ENCODE measurements at places on chromosomes 7 and 10.

- DNase-seq: no peak
These were observed 22.8 kb downstream of the HEPACAM2 start for GRCh38 chr7:93203496-93203895.

DNA sequence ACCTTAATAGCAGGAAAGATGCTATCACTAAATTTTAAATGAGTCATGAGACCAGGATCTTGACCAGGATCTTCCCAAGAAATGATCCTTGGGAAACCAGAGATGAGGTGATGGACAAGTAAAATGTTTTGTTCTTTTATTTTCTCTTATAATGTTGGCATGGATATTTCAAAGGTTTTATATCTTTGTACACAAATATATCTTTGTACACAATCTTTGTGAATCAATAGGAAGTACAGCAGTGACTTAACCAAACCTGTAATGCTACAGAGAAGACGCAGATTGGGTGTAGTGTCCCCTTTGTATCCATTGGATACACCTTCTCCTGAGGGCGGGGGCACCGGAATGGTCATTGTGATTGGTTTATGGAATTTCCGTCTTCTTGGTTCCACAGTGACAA lies 180.1 kb upstream of the CCDC6 start:
- DNase-seq: no peak

- DNase-seq: peak; percentile 72
These were observed 149.4 kb downstream of the SNX10 start for GRCh38 chr7:26441002-26441521.

DNA sequence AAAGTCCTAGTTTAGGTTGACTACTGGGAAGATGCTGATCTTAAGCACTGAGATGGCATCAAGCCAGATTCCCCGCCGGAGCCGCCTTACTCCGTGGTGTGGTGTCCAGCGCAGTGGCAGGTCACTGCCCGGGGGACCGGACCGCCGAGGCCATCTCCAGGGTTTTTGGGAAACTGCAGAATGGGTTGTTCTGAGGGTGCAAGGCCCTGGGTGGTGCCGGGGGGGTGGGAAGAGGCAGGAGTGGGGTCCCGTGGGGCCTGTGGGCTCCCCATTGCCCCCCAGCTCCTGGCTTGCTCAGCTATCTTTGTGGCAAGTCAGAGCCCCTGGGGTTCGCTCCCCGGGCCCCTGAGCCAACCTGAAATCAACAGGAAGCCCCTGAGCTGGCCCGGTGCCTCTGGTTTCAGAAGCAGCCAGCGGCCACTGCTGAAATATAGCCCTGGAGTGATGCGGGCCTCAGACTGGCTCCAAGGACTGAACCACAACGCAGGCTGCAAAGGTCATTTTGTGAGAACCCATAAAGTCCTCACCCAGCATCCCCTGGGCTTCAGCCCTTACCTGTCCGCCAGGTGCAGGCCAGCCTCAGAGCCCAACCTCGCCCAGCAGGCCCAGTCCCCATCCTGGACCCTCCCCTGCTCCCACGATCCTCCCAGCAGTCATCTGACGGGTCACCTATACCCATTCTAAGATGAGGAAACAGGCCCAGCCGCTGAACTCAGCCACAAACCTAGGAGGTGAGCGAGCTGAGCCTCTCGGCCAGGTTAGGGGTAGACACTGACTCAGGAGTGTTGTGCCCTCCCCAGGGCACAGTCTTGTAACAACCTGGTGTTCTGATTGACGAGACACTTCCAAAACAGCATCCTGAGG lies 102.7 kb downstream of the PDGFA start:
- DNase-seq: no peak
